ENCODE measurements at places on chromosomes 3 and 15.

DNA sequence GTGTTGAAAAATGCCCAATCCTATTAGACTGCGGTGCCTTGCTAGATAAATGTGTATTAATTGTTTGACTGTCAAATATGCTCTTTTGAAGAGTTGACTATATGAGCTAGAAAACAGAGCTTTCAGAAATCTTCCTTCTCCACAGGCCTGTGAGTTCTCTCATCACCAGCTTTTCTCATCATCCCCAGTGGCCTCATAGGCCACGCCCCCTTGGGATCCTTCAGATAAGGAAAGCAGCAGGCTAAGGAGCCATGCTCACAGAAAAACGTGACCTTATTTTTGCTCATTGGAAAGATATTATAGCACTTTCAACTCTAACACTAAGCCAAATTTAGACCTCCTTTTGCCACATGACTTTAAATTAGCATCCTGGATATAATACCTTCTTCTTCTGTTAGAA lies 514.4 kb upstream of the ARRDC4 start:
- DNase-seq = no peak

- DNase-seq = no peak
Observed at GRCh38 chr3:186722457-186722856, 5.3 kb downstream of the KNG1 start.

- no peak for DNase-seq
Observed at GRCh38 chr3:32143849-32144757, 37.7 kb downstream of the GPD1L start.

DNA sequence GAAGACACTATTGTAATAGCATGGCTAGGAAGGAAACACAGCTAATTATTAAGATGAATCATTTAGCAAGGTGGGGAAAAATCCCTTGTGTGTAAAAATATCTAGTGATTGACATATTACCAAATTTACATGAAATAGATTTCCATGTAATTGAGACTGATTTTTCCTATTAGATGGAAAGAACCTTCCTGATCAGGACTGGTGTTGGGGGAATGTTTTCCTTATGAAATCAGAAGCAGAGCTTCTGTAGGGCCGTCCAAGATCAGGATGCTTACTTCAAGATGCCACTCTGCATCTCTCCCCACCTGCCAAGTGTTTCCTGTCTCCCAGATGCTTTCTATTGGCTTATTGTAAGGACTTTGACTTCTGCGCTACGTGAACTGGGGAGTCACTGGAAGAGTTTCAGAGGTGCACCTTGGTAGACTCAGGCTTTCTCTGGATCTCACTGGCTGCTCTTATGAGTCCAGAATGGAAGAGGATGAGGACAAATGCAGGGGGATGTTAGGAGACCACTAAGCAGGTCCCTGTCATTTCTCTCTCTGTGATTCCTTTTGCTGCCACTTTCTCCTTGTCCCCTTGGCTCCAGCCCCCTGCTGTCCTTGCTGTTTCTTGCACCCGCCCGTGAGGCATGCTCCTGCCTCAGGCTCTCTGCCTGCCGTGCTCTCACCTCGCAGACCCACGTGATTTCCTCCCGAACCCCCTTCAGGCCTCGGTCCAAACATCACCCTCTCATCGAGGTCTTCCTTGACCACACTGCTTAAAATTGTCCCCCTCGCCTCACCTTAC lies 30.1 kb downstream of the BTD start:
- DNase-seq = no peak

DNA sequence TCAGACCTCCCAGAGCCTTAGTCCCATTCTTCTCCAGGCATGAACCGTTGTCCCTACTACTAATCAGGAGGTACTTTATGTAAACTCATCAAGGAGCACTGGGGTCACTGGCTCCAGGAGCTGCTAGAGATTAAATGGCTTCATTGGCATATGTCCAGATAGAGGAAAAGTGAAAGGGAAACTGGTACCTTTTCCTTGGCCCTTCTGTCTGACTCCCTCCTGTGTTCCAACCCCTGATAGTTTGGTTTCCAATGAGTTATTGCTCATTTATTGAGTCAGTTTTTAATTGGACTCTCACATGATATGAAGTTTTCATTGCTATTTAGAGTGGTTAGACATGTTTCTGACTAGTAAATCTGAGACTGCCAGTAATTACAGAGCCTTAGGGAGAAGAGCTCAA lies 130.5 kb upstream of the BFSP2 start:
- no peak for DNase-seq

Measured in stimulated activated CD4-positive, alpha-beta T cell treated with anti-CD3 and anti-CD28 coated beads, Interleukin-15, amount 100 ng/mL, for 1 hour (primary cell).